ENCODE measurements at places on chromosomes 1 and 21.

DNA sequence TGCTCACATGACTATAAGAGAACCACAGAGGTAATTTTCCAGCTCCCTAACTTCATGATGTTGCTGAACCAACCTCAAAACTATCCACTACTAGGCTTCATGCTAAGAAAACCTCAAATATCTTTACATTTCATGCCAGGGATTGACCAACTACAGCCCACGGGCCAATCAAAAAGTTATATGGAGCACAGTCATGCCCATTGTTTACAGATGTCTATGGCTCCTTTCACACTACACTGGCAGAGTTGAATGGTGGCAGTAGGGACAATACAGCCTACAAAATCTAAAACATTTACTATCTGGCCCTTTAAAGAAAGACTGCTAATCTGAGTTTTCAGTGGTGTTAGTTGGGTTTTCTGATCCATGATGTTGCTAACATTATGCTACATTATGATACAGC, 154.8 kb downstream of the TM2D1 start:
- no peak for DNase-seq

- DNase-seq, result no peak
These were observed 155.1 kb upstream of the IGSF21 start for GRCh38 chr1:17952506-17952905.

DNA sequence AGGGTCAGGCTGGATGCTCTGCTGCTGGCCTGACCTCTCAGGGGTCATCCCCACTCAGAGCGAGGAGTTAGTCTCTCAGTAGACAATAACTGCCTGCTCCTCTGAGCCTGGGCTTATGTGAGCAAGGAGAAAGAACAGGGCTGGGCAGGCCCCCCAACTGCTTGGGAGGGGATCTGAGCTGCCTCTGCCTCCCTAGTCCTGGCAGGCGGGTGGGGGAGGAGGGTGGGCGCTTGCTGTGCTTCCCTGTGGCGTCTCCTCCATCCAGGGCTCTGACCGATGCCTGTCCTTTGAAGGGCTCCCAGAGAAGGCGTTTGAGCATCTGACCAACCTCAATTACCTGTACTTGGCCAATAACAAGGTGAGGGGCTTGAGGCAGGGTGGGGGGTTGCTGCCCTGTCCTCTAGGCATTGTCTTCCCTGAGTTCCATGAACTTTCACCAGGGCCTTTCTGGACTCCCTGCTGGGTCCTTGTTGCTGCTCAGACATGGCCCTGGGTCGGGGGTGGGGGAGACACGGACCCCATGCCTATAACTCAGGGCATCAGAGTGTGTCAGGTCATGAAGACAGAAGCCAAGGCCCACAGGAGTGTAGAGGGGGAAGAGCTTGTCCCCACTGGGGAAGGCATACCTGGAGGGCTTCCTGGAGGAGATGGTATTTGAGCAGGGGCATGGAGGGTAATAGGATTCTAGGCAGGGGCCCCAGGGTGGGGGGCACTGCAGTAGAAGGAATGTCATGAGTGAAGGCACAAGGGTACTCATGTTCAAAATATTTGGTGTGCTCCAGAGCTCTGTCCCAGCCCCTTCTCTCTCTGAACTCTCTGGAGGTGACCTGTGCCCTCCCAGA, 12.5 kb downstream of the PODN start:
- no peak for DNase-seq

DNA sequence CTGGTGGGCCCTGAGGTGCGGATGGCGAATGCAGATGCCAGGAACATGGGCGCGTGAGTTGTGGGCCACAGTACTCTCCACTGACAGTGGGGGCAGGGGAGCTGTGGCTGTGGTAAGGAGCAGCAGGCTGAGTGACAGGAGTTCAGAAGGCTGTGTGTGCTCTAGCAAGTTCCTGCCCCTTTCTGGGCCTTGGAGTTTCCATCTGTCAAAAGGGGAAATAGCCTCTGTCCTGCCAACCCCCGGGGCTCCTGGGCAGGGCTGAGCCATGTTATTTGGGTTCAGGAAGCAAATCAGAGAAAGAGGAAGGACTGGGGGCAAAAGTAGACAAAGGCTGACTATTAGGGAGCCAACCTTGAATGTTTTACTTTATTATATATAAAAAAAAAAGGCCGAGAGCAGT, 19.5 kb upstream of the MFN2 start:
- DNase-seq, result no peak

DNA sequence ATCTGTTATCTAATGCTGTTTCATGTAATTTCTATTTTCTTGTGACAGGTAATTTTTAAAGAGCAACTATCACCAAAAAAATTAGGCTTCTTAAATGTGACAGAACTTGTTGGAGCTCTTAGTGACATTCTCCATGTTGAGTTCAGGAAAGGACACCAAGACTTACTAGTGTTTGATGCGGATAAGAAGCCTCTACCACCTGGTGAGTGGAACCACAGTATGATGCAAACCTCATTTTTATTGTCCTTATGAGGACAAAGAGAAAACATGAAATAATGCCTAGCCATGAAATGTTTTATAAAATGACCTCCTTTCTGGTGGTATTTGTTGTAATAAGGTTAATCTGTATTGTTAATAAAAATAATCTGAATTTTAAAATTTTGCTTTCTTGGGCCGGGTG, 39.1 kb downstream of the TDRD5 start:
- no peak for DNase-seq

DNA sequence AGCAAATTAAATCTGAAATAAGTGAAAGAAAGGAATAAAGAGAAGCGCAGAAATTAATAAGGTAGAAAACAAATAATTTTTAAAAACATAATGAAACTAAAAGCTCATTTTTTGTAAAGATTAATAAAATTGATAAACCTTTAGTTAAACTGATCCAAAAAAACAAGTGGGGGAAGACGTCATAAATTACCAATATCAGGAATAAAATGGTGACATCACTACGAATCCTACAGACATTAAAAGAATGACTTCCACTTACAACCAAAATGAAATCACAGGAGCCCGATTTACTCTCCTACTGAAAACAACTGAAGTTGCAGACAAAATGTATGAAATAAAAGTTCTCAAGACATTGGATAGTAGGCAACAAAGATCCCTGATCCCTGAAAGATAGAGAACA, 68.1 kb upstream of the IFFO2 start:
- DNase-seq, result no peak

GRCh38 chr1:8825985-8826481, 8.6 kb upstream of the RERE start:
- no peak for DNase-seq

GRCh38 chr1:160821627-160822026, 25.7 kb downstream of the LY9 start:
- peak; percentile 65 for DNase-seq

GRCh38 chr1:154784924-154785531, 85.1 kb downstream of the KCNN3 start:
- DNase-seq, result peak; percentile 19

DNA sequence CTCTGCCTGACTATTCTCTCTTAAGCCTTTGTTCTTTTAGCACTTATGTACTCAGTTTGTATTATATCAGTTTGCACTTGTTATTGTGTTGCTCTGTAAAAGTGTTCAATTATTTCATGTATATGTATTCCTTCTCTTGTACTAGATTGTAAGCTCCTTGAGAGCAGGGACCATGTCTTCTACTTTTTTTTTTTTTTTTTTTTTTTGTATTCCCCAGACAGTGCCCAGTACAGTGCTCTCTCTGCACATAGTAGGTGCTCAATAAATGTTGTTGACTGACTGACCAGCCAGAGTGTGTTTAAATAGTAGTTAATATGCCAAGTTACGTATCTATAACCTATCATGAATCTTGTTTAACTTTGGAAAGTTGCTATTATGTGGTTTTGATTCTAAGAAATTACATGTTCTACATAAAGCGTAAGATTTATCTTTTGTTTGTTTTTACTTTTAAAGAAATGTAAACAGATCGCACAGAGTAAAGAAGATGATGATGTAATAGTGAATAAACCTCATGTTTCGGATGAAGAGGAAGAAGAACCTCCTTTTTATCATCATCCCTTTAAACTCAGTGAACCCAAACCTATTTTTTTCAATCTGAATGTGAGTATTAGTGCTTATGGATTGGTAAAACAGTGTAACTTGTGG, 16.1 kb downstream of the SON start:
- no peak for DNase-seq

GRCh38 chr21:34260277-34261008, 103.4 kb upstream of the KCNE2 start:
- DNase-seq, result no peak

DNA sequence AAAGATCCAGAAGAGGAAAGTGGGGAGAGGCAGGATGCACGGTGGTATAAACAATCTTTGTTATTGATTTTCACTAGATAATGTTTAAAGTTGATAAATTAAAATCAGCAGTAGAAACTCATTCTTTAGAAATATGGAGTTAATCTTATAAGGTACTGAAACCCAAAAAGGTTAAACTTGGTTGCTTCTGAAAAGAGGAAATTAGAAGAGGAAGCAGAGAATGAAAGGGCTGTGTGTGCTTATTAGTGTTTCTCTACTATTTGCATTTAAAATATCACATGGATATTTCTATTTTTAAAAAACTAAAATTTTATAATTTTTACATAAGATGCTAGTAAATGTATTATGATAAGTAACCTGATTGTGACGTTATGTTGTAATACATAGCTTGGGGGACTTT, 24.4 kb downstream of the C1orf141 start:
- no peak for DNase-seq

DNA sequence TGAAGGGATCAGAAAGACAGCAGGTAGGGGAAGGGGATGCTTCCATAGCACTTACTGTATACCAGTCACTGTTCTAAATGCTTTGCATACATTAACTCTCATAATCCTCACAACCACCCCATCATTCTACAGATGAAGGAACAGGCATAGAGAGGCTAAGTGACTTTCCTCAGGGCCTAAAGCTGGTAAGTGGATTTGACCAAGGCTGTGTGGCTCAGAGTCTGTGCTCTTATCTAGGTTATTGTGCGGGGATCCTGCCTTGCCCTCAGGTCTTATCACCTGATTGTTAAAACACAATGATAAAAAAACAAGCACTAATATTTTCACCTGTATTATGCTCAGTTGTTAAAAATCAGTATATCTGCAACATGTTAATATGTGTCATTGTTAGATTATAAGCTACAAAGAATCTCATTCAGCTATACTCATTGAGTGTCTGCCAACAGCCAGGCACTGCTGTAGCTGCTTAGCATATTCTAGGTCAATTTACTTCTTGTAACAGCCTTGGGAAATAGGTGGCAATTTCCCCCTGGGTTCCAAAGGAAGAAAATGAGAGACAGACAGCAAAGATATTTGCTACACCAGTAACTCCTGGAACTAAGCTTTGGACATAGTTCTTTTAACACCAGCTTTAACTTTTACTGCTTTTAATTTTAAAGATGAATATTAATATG, 38.6 kb upstream of the RBM15 start:
- DNase-seq, result no peak

- no peak for DNase-seq
These were observed 71.6 kb downstream of the TMEM200B start for GRCh38 chr1:29052100-29052499.

- DNase-seq, result no peak
These were observed 303.0 kb downstream of the KCNT2 start for GRCh38 chr1:196305216-196305615.

DNA sequence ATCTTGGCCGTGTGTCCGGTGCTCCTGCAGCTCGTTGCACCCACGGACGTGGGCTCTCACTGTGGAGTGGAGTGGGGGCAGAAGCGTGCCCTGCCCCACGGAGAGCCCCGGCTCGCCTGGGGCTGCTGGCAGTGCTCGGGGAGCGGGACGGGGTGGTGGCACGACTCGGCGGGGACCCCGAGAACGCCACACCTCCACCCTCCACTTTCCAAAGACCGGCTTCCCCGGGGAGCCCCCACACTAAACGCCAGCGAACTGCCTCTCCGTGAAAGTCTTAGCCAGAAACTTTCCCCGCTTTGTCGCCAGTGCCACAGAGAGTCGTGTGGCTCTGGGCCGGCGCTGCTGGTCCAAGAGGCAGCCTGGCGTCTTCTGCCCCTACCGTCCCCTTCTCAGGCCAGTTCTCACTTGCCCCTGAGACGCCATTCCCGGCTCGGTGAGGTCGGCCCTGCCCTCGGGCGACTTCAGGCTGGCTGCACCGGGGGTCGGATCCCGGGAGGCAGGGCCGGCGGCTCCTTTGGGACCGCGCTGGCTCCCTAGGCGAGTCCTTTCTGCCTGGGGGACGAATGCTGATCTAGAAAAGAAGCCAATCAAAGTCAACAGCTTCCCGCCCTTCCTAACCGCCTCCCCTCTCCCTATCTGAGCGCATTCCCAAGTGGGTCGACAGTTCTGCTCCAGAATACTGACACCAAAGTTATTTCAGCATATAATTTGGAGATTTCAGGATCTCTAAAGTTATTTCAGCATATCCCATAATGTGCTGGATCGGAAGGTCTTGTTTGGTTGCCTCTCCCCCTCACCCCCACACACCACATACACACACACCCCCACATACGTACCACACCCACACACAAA, 2.6 kb upstream of the SAMD13 start:
- peak; percentile 53 for DNase-seq

DNA sequence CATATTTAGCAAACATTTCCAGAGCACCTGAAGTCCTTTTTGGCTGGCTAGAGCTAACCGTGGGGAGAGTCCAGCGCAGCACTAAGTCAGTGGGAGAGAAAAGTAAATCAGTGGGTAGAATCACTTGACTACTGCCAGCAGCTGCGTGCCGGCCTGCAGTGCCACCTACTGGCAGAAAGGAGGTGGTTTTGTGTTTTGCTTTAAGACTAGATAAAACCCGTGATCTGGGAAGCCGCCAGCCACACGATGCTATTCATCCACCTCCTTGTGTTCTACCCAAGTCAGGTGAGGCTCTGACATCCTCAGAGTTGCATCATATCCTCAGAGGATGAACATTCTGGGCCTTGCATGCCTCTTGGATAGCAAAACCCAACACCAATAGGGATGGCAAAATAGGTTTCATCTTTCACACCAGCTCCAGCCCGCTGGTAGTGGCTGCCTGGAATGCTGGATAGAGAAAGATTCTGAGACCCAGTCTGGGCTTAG, 14.1 kb upstream of the HEYL start:
- DNase-seq, result peak; percentile 93

DNA sequence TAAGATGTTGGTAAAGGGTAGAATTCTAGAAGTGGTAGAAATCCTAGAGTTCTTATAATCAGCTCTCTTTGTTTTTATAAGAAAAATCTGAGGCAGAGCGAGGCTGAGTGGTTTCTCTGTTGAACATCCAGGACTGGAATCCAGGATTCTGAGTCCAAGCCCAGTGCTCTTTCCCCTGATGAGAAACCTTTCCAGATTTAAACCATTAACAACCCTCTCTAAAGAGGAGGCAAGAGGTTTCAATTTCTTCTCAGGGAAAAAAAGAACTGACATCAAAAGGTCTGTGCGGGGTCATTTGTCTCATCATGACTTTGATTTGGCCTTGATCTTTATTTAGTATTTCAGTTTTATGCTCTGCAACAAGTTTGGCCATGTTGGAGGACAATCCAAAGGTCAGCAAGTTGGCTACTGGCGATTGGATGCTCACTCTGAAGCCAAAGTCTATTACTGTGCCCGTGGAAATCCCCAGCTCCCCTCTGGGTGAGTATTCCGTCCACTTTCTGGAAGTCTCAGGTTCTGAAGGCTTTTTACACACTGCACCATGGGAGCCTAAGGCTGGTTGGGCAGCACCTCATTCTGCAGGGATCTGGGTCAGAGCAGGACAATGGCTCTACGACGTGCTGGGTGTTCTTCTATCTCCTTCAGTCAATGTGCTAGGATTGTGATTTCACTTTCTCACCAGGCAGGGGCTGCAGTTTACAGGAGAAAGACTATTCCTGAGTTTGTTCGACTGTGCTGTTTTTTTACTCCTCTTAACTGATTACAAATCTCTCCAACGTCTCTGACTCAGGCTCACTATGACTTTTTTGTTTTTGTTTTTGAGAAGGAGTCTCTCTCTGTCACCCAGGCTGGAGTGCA, 18.9 kb upstream of the CCT8 start:
- DNase-seq, result no peak

All from GM23338 (cell line).